Head of caudate nucleus (tissue), 42 donors: ENCODE measurements at places on chromosomes 4 and X.
A peak's percentile ranks its signal among the peaks of the same experiment; 100 is the strongest.

GRCh38 chrX:19440713-19441112 lies 74.6 kb downstream of the MAP3K15 start:
- DNase-seq = no peak

- DNase-seq = no peak
These were observed 120.8 kb downstream of the SMIM20 start for GRCh38 chr4:26034849-26035248.

GRCh38 chr4:115334736-115335411 lies 221.5 kb upstream of the NDST4 start:
- DNase-seq = no peak

DNA sequence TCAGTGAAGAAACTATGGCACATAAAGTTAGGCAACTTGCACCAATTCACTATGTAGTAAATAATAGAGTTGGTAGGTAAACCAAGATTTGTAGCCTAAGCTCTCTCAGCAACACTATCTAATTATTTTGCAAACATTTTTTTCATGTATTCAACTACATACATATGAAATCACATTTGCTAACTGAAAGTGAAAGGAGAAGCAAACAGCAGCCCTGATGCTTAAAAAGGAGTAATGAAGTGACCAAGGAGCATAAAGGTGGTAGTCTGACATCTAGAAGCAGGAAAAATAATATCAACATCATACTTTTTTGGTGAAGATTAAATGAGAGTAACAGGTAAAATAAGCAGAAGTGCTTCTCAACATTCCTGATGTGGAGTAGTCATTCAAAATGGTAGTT lies 603.7 kb downstream of the GRXCR1 start:
- no peak for DNase-seq

DNA sequence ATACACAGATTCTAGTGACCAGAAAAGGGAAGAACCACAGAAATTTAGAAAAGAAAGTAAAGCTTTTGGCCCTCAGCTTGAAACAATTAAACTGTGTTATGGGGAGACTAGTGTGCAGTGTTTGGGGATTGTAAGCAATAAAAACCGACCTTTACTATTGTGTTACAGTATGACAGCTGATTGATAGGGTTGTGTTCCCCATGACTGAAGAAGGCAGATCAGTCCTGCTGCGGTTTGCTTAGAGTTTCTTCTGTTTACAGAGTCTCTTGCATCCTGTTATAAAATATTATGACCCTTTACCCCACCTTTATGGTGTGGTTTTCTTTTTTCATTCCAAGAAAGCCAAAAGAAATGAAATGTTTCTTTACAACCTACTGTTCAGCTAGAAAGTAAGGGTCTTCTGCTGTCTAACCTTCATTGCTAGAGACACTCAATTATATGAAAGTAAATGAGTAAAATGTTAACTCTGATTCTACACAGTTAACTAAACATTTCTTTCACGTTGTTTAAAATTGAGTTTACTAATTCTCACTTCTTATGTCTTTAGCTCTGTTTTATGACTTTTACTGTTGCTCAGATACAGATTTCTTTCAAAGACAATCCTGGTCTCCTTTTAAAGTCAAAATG lies 18.1 kb downstream of the CHIC1 start:
- DNase-seq = no peak

DNA sequence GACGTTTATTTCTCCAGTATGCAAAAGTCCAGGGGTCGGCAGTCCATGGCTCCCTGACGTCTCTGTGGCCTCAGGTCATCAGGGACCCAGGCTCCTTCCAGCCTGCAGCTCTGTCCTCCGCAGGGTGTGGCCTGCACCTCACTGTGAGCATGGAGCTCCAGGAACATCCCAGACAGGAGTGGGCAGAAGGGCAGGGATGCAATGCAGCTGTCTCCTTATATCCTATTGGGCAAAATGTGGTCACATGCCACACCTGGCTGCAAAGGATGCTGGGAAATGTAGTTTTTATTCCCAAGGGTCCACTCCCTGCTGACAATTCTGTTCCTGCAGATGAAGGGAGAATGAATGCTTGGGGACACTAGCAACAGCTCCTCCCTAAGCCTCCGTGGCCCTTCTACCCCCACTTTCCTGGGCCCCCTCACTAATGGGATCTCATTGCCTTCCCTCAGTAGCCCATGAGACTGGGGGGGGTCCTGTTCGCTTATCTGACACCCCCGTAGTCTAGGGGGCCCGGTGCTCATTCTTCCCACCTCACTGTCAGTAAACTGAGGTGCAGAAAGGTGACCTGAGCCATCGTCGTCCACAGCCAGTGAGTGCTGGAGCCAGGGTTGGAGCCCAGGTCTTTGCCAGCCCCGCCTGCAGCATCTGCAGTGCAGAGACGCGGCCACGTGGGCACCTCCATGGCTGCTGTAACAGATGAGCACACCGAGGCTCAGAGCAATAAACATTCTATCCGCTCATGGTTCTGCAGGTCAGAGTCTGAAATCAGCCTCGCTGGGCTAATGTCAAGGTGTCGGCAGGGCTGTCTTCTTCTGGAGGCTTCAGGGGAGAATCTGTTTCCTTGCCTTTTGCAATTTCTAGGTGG lies 5.9 kb upstream of the GRPEL1 start:
- DNase-seq = peak; percentile 40

DNA sequence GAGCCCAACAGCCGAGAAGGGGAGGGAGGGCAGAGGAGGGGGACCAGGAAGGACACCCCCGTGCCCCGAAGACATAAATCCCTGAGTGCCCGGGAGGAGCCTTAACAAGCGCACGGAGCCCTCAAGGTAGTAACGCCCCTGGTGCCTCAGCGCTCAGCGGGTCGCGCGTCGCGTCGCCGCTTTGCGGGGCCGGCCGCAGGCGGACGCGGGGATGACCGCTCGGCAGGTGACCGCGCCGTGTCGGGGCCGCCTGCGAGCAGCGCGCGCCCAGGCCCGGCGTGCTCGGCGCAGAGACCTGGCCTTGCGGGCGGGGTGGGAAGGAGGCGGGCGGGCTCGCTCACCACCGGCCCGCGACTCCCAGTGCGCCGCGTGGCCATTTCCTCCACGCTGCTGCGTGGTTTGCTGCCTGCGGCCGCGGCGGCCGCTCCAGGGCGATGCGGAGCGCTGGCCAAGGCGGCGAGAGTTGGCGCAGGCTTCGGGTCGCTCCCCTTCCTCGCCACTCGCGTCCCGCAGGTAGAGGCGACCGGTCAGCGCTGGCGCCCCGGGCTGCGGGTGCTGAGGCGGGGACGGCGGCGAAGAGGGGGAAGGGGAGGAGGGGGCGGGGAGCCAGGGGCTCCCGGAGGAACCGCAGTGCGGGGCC lies 632 bp downstream of the CCSER1 start:
- no peak for DNase-seq

- no peak for DNase-seq
These were observed 60.8 kb upstream of the CBR4 start for GRCh38 chr4:169070895-169071218.

DNA sequence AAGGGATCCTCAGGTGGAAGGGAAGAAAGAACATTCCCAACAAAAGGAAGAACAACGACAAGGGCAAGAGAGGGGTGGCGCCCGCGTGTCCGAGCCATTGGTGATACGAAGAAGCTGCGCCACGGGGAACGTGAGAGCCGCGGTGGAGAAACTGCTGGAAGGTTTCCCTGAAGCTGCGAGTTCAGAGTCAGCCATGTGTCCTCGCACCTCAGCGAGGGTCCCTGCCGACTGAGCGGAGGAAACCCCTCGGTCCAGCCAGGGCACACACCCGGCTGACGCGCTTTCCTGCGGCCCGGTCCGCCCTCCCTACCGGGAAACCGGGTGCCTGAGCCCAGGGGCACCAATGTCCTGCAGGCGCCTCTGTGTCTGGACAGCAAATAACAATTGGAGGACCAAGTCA lies 18.0 kb downstream of the IRF2 start:
- no peak for DNase-seq

- no peak for DNase-seq
These were observed 66.3 kb downstream of the GAB1 start for GRCh38 chr4:143402776-143403552.

DNA sequence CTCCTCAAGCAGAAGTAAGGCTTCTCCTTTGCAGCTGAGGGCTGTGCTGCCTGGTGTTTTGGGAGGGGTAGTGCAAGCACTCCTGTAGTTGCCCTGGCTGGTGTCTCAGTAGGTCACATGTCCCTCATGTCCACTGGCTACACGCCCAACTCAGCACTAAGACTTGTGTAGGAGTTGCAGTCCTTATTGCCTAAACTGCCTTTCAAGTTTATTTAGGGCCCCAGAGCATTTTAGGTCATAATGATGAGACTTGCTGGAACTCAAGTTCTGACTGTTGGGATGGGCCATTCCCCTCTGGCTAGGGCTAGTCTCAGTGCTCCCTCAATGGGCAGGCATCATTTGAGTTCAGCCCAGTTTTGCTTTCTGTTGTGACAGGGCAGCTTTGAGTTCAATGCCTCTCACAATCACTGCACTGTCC lies 44.1 kb downstream of the PPM1K start:
- DNase-seq = no peak

DNA sequence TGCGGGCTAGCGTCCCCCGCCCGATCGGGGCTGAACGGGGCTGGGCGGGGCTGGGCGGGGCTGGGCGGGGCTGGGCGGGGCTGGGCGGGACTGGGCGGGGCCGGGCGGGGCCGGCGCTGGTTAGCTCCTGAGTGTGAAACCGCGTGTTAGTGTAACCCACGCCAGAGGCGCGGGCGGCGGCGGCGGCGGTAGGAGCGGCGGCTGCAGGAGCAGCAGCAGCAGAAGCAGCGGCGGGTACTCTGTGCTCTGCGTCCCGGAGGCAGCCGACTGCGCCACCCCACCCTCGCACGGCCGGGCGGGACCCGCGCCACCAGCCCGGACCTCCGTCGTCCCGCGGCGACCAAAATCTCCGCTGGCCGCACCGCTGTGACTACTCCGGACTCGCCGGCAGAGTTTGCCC lies 128.1 kb downstream of the LAS1L start:
- DNase-seq = peak; percentile 19

GRCh38 chr4:39542611-39543012 lies 15.4 kb upstream of the UGDH start:
- no peak for DNase-seq

- peak; percentile 15 for DNase-seq
These were observed 2616.0 kb downstream of the ARAP2 start for GRCh38 chr4:33628296-33628695.

DNA sequence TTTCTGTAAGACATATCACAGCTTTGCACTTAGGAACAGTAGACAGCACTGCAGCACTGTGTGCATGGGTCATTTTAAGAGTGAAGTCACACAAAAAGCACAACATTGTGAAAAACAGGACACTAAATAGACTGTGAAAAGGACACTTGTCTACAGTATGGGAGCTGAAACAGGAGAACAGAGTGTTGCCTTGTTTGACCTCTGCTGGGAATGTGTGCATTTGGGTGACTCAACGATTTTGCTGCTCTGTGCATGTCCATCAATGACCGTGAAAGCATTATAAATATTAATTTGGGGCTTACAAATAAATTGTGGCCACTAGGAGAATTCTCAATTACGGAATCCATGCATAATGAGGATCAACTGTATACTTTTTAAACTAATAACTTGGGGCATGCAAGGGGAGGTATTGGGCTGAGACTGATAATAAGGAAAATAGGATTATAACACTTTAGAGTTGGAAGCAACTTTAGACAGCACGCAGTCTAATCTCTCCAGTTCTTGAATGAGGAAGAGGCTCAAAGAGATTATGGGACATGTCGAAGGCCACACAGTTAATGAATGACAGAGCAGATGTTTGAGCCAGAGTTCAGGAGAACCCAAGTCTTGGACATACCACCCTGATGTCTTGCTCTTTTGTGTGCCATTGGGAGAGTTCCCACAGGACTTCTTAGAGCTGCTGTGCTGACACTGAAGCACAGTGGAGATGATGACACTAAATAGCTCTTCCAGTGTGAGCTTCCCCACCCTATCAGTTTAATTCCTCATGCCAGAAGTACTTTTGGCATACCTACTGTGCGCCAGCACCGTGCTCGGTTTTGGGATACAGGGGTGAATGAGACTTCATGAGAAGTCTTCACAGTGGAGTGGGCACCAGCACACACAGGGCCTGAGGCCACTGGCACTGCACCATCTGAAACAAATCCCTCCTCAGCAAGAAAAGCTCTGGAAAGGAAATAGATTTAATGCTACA lies 79.3 kb downstream of the FRAS1 start:
- no peak for DNase-seq

DNA sequence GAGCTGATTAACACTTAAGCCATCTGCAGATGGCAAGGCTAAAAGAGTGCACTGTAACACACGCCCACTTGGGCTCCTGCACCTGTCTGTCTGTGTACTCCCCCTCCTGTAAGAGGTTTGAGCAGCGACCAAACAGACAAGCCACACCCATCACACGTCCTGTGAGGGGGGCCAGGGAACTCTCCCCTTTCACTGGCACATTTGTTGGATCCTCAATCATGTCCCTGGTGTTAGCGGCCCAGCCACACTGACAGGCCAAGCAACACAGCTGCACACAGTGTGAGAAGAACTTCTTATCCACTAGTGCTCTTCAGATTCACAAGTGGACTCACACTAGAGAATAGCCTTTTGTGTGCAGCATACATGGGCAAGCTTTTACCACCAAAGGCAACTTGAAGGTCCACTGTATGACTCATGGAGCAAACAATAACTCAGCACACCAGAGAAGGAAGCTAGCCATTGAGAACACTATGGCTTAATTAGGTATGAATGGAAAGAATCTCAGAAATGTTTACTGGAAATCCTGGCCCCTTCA lies 29.1 kb upstream of the UTP14A start:
- no peak for DNase-seq
